ENCODE measurements at places on chromosomes 12 and 14.

GRCh38 chr14:100155756-100156616 lies 3.5 kb downstream of the DEGS2 start:
- no peaks in the 10 kb centered on the region for H3K36me3 ChIP-seq
- H3K27ac ChIP-seq: no peak overlapping the region

DNA sequence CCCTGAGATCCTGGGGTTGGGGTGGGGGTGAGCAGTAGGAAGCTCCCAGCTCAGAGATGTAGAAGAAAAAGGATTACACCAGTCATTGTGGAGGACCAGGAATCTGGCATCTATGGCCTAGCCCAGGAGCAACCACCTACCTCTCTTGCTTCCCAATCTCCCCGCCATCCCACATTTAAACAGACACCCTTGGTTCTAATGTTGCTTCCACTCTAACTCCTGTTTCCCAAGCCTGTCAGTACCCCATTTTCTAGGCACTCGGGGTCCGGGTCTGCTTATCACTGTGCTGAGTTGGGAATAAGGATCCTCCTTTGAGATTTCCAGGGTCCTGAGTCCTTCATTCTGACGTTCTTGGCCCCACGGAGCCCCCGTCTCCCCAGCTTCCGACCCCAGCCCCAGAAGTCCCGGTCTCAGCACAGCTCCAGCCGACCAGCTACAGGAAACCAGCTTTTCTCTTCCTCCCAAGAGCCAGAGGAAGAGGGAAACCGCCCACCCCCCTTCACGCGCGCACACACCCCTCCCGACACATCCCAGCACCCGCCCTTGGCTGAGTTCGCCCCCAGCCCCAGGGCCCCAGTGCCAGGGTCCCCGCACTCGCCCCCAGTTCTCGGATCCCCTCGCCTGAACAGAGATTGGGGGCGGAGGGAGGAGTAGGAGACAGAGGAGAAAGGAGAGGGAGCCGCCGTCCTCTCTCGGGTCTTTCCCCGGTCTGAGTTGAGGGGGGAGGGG lies 1.2 kb downstream of the ITGA5 start:
- peak overlapping the region; percentile 41 for H3K27ac ChIP-seq
- no peaks in the 10 kb centered on the region for H3K27me3 ChIP-seq
- DNase-seq: no peak
- peak overlapping the region; percentile 90 for H3K4me3 ChIP-seq
- peaks cover 6% of the 10 kb centered on the region for H3K4me1 ChIP-seq
- no peaks in the 10 kb centered on the region for H3K36me3 ChIP-seq

DNA sequence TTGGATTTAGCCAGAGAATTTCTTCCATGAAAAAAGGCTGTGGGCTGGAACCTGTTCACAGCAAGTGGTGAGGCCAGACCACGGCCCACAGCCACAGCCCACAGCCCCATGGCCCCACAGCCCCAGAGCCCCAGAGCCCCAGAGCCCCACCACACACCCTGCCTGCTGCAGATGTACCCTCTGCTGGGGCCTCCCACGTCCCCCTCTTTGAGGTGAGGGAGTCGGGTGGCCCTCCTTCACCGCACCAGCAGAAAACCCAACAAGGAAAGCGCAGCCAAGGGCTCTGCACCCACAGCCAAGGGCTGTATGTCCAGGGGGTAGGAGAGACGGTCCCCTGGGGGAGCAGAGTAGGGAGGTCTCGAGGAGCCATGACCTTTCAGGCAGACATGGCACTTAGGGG lies 327.5 kb upstream of the DIO3 start:
- H3K27me3 ChIP-seq: no peaks in the 10 kb centered on the region
- peaks cover 10% of the 10 kb centered on the region for H3K4me1 ChIP-seq
- H3K27ac ChIP-seq: no peak overlapping the region
- H3K4me3 ChIP-seq: no peak overlapping the region
- H3K36me3 ChIP-seq: no peaks in the 10 kb centered on the region
- DNase-seq: no peak

- no peak for DNase-seq
- no peak overlapping the region for H3K4me3 ChIP-seq
- H3K36me3 ChIP-seq: no peaks in the 10 kb centered on the region
Observed at GRCh38 chr14:55073856-55074255, 22.4 kb downstream of the MAPK1IP1L start.

- H3K27ac ChIP-seq: no peak overlapping the region
- no peaks in the 10 kb centered on the region for H3K36me3 ChIP-seq
- no peak overlapping the region for H3K4me3 ChIP-seq
- DNase-seq: peak; percentile 77
- H3K4me1 ChIP-seq: no peaks in the 10 kb centered on the region
Observed at GRCh38 chr12:76611533-76611932, 52.0 kb upstream of the OSBPL8 start.

GRCh38 chr12:16118586-16118985 lies 158.9 kb downstream of the SLC15A5 start:
- no peak overlapping the region for H3K27ac ChIP-seq
- no peaks in the 10 kb centered on the region for H3K36me3 ChIP-seq
- H3K4me1 ChIP-seq: peaks cover 14% of the 10 kb centered on the region

DNA sequence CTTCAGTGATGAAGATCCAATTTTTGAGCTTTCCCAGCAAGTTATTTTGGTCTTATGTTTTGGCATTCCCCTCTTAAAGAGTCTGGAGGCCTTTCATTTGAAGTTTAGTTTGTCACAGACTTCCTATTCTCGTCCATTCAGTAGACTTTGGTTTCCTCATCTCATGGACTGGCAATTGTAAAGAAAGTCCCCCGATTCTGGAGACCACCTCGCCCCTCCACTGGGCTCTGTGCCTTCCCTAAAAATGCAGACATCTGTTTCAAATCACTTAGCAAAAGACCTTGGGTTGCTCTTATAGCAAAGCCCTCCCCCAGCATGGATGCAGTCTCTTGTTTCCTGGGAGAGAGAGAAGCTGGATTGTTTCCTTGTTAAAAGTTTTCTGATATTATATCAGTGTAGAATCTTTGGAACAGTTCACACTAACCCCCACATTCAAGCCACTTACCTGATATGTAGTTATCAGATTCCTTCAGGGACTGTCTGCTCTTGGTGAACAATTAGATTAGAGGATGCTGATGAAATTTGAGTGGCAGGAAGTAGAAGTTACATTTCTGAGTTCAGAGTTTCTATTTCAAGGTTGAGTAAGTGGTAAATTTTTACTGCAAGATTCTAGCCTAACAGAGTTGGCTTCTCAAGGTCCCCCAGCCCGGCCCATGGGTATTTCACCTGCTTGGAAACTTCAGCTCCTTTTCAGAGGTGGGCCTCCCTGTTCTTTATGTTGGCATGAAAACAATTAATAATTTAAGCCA lies 56.3 kb downstream of the PLXNC1 start:
- no peaks in the 10 kb centered on the region for H3K36me3 ChIP-seq
- peak; percentile 18 for DNase-seq
- H3K4me3 ChIP-seq: no peak overlapping the region
- peak overlapping the region; percentile 49 for H3K27ac ChIP-seq

DNA sequence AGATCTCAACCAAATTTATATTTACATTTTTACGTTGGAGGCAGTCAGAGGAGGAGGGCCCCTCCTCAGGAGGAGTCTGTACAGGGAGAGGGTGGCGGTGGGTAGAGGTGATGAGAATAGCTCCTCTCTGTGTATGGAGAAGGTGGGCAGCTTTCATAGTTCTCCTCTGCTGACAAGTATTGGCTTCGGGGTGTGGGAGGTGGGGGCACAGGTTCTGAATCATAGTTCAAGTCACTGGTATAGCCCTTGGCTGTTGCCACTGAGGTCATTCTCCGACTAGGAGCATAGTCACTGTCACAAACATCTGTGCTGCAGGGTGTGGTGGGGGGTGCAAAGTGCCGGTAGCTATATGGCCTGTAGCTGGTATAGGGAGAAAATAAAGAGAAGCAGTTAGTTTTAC lies 50.3 kb downstream of the BCL2L14 start:
- H3K36me3 ChIP-seq: peaks cover 18% of the 10 kb centered on the region
- H3K27ac ChIP-seq: no peak overlapping the region
- no peaks in the 10 kb centered on the region for H3K27me3 ChIP-seq
- H3K4me1 ChIP-seq: peaks cover 9% of the 10 kb centered on the region

DNA sequence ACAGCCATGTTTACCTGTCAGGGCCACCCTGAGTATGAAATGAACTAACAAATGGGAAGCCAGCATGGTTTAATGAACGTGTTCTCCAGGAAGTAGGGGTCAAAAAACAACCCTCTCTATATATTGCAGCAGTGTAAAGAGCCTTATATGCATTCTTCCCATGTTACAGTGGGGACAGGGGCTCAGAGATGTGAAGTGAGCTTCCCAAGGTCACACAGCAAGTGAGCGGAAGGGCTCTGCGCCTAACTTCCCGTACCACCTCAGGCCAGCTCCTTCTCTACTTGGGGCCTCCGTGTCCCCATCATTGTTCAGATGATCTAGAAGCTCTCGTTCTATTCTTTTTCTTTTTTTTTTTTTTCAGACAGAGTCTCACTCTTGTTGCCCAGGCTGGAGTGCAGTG lies 105.1 kb upstream of the MAP1LC3B2 start:
- DNase-seq: no peak
- no peak overlapping the region for H3K4me3 ChIP-seq
- no peak overlapping the region for H3K27ac ChIP-seq

GRCh38 chr12:80282761-80283160 lies 161.3 kb upstream of the PTPRQ start:
- no peaks in the 10 kb centered on the region for H3K27me3 ChIP-seq
- no peak for DNase-seq
- H3K4me1 ChIP-seq: no peaks in the 10 kb centered on the region
- no peaks in the 10 kb centered on the region for H3K36me3 ChIP-seq
- H3K4me3 ChIP-seq: no peak overlapping the region

DNA sequence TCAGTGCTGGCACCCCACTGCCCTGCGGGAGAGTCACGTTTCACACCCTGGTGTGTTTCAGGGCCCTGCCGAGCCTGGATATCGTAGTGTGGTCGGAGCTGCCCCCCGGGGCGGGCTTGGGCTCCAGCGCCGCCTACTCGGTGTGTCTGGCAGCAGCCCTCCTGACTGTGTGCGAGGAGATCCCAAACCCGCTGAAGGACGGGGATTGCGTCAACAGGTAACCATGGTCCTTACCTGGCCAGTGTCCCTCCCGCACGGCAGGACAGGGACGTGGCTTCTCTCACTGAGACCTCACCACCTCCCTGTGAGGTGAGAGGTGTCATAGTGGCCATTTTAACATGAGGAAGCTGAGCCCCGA lies 7.7 kb downstream of the MVK start:
- peaks cover 55% of the 10 kb centered on the region for H3K36me3 ChIP-seq
- peak overlapping the region; percentile 39 for H3K27ac ChIP-seq
- DNase-seq: no peak
- no peaks in the 10 kb centered on the region for H3K27me3 ChIP-seq
- no peaks in the 10 kb centered on the region for H3K4me1 ChIP-seq

DNA sequence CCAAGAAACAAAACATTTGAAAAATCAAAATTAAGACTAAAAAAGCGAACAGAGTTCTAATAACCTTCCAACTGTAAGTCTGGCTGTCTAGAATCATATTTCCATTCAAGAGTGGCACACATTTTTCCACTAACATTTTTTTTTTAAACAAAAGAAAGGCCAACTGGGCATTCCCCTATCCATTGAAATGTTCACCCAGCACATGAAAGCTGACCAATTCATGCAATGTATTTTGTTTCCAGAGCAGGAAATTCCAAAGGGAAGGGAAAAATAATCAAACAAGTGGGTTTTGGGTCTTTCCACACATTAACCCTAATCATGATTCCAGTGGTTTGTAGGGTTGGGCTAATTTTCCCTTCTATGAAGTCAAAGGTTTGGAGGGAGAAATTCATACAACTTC lies 206.5 kb downstream of the CALM1 start:
- H3K27ac ChIP-seq: no peak overlapping the region
- peaks cover 12% of the 10 kb centered on the region for H3K4me1 ChIP-seq
- no peaks in the 10 kb centered on the region for H3K27me3 ChIP-seq
- no peaks in the 10 kb centered on the region for H3K36me3 ChIP-seq

DNA sequence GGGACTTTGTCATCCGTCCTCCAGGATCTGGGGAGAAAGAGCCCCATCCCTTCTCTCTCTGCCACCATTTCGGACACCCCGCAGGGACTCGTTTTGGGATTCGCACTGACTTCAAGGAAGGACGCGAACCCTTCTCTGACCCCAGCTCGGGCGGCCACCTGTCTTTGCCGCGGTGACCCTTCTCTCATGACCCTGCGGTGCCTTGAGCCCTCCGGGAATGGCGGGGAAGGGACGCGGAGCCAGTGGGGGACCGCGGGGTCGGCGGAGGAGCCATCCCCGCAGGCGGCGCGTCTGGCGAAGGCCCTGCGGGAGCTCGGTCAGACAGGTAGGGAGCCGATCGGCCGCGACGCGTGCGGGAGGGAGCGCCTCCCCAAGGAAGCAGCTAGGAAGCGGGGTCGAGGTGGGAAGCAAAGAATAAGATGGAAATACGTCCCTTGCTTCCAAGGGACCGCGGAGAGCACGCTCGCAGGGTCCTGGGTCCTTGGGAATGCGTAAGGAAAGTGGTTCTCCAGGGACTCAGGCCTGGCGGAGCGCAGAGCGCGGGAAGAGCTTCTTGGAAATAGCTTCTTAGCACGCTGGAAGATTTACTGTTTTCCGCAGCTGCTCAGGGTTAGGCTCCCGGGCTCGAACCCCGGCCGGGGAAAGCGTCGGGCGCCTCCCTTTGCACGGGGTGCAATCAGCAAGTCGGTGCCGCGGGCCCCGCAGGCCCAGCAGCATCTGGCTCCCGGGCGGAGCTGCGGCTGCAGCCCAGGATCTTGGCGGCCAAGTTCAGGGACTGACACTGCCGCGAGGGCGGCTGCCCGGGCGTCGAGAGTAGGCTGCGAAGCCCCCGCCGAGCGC lies 457 bp downstream of the SOCS2 start:
- peaks cover 3% of the 10 kb centered on the region for H3K4me1 ChIP-seq
- H3K36me3 ChIP-seq: peaks cover 6% of the 10 kb centered on the region
- peak overlapping the region; percentile 62 for H3K4me3 ChIP-seq
- peak; percentile 74 for DNase-seq

GRCh38 chr14:93946104-93946503 lies 19.0 kb downstream of the FAM181A start:
- H3K27me3 ChIP-seq: no peaks in the 10 kb centered on the region
- peak overlapping the region; percentile 73 for H3K27ac ChIP-seq
- peaks cover 15% of the 10 kb centered on the region for H3K4me1 ChIP-seq
- H3K36me3 ChIP-seq: peaks cover 78% of the 10 kb centered on the region

GRCh38 chr12:111170543-111170942 lies 198.4 kb downstream of the PHETA1 start:
- no peaks in the 10 kb centered on the region for H3K36me3 ChIP-seq
- H3K27me3 ChIP-seq: no peaks in the 10 kb centered on the region
- H3K4me3 ChIP-seq: no peak overlapping the region
- DNase-seq: no peak

Data from cardiac muscle cell (in vitro differentiated cells and primary cell).